IMR-90 (cell line): ENCODE measurements at places on chromosomes 1 and 21. TPM values are rescaled to one million over a fixed set of nuclear protein-coding genes. Genes with fewer than 3 reads are reported as not detected.

The DNALI1 gene
- 9.1 and 10.1 TPM in 2 replicates for polyA plus RNA-seq

The IL24 gene
- 0.12 and 0.22 TPM in 2 replicates for polyA plus RNA-seq

The FCAMR gene
- not detected in 2 replicates for polyA plus RNA-seq

The LMX1A gene
- not detected in 2 replicates for polyA plus RNA-seq

The CCDC181 gene
- polyA plus RNA-seq: 0.03 and 0.07 TPM in 2 replicates

The ANKRD34A gene
- 1.9 and 2.3 TPM in 2 replicates for polyA plus RNA-seq

The NT5C1A gene
- polyA plus RNA-seq: not detected in 2 replicates

The PARP1 gene
- 83.8 and 86.5 TPM in 2 replicates for polyA plus RNA-seq

The RAB25 gene
- not detected in 2 replicates for polyA plus RNA-seq

GRCh38 chr1:222073307-222073995 is 331.6 kb upstream of the DUSP10 start:
- peak; percentile 84 for DNase-seq

DNA sequence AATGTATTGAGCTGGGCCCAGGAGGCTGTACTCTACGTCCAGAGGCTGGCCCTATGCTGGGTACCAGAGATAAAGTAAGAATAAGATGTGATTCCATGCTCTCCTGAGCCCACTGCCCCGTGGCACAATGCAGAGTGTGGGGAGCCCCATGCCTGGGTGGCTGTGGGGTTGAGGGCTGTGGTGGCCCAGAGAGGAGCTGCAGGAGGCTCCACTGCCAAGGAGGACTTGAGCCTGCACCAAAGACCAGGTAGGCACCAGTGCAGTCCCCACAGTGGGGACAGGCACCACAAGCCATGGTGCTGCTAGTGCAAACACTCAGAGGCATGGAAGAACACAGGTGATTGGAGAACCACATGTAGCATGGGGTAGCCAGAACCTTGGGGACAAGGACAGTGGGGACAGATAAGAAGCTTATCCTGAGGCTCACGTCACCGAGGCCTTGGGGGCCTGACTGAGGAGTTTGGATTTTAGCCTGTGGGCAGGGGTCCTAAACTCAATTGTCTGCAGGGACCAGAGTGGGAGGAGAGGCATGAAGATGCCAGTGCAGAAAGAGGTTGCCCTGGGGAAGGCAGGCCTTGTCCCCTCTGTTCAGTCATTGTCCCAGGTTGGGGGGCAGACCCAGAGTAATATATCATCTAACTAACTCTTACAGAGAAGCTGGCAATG is 21.9 kb upstream of the EPS8L3 start:
- DNase-seq: no peak

DNA sequence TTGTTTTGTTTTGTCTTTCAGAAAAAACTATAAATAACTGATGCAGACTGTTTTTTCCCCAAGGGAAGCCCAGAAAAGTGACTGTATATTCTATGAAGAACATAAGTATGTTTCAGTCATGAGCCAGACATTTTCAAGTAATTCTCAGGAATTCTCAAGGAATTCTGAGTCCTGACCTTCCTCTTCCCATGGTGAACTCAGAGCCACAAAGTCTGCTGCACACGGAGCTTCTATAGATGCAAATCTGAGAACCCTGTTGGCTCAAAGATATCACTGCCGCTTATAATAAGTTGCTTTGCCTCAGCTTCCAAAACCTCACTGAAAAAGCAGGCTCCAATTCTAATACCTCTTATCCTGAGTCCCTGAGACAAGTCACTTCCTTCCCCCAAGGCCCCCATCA is 418.5 kb upstream of the RUNX1 start:
- DNase-seq: peak; percentile 54

DNA sequence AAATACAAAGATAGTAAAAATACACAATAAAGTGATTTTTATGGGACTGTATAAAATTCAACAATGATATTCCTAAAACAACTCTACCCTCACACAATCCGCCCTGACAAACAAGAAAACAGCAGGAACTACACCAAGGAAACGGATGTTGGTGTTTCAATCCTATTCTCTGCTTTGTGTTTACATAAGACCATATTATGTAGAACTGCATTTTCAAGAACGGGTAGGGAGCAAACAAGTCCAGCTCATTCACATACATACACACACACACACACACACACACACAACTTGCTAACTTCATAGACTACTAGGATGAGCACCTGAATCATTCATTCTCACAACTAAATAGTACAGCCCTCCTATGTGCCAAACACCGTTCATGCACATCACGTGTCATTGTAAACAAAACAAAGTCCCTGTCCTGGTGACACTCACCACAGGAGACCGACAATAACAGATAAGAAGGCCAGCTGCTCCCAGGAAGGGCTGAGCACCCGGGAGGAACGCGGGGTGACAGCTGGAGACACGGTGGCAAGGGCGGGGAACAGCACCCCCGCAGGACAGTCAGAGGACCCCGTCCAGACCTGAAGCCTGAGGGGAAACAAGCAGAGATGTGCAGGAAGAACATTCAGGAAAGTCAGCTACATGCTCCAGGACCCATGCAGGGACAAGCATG is 43.0 kb downstream of the NPHP4 start:
- no peak for DNase-seq

DNA sequence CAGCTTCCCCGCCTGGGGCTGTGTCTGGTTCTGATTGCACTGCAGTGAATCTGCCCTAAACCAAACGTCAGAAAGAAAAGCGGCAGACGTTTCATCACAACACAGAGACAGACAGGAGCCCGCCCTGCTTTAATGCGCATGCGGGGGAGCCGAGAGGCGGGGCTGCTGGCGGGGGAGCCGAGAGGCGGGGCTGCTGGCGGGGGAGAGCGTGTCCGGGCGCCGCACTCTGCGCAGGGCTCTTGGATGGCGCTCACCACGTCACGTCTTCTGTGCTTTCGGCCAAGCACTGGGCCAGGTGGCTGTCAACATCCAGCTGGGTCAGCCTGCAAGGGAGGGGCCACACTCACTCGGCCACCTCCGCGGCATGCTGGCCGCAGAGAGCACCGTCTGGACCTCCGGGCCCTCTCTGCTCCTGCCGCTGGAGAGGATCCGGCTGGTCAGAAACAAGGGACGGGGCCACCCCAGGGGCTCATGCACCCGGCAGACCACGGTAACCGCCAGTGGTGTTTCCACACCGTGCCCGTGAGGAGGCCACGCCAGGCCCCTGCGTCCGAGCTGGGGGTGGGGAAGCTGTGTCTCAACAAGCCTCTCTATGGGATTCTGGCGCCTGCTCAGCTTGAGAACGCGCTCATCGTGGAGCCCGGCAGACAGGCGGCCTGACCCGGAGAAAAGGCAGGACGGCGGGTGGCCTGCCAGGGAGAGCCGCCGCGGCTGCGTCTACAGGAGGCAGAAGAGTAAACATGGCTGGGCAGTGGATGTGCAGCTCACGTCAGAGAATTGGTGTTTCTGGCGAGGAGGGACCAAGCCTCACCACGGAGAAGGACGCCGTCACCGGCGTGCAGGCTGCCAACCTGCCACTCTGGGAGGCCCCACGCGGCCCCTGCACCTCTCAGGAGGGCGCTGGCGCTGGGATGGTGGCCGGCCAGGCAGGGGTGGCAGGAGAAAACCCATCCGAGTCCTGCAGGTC is 4.8 kb downstream of the FAAP20 start:
- DNase-seq: peak; percentile 96

- no peak for DNase-seq
Measured at GRCh38 chr1:37631036-37631435, 3.7 kb downstream of the RSPO1 start.

- DNase-seq: no peak
Measured at GRCh38 chr1:208025031-208025430, 114.1 kb upstream of the CD34 start.

GRCh38 chr1:185570962-185571361 is 163.2 kb upstream of the HMCN1 start:
- peak; percentile 26 for DNase-seq

- DNase-seq: no peak
Measured at GRCh38 chr1:167298325-167298724, 77.6 kb downstream of the POU2F1 start.

DNA sequence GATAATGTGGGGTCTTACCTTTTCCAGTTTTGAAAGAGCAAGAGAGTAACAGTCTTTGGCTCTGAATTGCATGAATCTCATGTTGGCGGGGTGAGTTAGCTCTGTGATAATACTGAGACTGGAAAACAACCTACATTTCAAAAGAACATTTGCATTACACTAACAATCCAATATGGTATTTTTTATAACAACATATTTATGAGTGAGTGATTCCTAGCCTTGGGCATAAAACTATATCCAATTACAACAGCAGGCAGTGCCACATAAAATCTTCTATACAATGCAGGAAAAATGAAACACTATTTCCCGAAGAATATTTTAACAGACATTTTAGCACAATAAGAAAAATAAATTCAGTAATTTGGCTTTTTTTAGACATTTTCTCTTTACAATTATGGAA is 303.0 kb downstream of the KCNT2 start:
- no peak for DNase-seq

GRCh38 chr1:29017235-29017634 is 102.9 kb downstream of the EPB41 start:
- DNase-seq: no peak

DNA sequence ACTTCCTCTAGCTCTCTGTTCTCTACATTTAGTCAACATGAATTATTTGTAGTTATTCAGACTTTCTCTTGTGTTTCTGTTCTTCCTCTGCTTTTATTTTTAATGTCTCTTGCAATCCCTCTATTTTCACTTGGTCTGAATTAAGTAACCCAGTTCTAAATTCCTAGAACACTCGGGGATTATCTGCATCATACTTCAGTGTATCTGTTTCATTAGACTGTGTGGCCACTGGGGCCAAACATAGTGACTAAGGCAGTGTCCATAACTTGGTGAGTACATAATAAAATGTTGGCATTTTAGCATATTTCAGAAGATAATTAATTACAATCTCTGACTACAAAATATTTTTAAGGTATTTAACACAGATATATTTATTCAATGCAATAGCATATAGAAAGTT is 1087.2 kb upstream of the B3GALT2 start:
- no peak for DNase-seq

GRCh38 chr1:78483903-78484302 is 6.9 kb upstream of the PTGFR start:
- peak; percentile 40 for DNase-seq

DNA sequence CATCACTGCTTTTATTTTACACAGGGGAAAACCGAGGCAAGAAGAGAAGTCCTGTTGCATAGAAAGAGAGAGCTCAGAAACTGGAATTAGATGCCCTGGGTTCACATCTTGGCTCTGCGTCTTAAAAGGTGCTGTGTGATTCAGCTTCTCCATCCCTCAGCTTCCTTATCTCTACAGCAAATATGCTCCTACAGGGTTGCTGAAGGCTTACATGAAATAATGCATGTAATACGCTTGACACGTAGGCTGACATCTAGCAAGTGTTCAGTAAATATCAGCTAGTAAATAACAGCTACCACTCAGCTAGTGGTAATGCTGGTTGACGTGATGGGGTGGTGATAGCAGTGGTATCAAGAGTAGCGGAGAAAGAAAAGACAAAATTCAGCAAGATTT is 77.1 kb upstream of the CD55 start:
- DNase-seq: no peak

GRCh38 chr1:180165509-180166435 is 11.1 kb downstream of the QSOX1 start:
- DNase-seq: no peak

DNA sequence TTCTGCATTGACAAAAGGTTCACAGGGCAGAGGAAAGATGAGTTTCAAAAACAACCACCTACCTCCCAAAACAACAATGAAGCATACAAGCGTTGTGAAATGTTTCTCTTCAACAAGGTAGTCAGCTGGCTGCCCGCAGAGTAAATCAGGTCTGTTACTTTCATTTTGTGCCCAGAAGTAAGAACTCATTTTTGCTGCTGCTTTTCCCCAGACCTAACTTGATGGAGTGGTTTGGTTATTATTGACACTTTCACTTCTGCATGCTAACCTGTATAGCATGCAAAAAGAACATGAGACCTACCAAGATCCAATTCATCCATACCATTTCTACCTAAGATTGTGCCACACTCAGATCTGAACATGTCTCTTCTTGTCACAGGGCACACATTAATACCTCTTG is 1.3 kb downstream of the SLC9C2 start:
- DNase-seq: no peak

DNA sequence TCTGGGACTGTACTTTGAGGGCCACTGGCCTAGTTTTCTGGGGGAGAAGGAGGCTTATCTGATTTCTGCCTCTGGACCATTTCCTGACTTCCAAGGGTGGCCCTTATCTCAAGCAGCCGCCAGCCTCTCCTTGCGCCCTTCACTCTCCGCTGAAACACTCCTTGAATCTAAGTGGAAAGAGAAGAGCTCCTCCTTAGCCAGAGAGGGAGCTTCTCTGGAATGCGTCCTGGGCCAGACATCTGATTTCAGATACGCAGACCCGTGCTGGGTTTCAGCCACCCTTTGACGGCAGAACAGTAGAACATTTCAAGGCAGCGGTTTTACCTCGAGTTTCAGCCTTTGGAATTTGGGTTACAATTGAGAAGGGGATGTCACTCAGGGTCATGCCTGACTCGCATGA is 308.0 kb downstream of the CAMTA1 start:
- DNase-seq: no peak

DNA sequence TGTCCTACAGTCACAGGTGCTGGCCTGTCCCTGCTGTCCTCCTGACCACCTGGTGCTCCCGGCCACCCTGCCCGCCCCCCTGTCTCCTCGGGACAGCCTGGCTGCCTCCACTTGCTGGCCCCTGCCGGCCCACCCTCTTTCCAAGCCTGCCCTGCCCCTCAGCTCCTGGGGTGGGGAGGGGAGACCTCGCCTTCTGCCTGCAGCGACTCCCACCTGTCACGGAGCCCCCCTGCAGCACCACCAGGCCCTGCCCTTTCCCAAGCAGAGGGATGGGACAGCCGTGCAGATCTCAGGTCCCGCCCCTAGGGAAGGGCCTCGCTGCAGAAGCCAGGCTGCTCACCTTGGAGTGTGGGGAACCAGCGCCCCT is 7.5 kb downstream of the LRRC3 start:
- no peak for DNase-seq

- no peak for DNase-seq
Measured at GRCh38 chr1:2640626-2641025, 7.8 kb upstream of the MMEL1 start.

- DNase-seq: no peak
Measured at GRCh38 chr21:21963911-21964310, 965.7 kb downstream of the NCAM2 start.

DNA sequence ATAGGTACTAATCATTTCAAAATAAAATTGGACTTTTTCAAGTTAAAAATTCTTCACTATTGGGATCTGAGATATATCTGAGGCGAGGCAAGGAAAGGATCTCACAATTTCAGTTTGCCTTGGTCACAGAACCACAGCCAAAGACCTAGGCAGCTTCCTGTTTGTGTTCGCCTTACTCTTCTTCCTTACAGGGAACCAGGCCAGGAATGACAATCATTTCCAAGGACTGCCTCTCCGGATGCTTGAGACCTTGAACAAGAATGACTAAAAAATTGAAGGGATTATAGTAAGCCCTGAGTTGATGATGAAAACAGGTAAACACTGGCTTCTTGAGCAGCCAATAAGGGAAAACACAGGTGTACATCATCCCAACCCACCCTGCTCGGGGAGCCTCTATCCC is 35.2 kb upstream of the SERBP1 start:
- DNase-seq: no peak

GRCh38 chr1:154550657-154551056 is 7.8 kb downstream of the UBE2Q1 start:
- no peak for DNase-seq

- DNase-seq: peak; percentile 75
Measured at GRCh38 chr1:198253668-198254067, 96.9 kb downstream of the NEK7 start.

- no peak for DNase-seq
Measured at GRCh38 chr1:203031467-203031866, 5.2 kb downstream of the PPFIA4 start.
